Activated CD4-positive, CD25-positive, alpha-beta regulatory T cell treated with anti-CD3 and anti-CD28 coated beads, Interleukin-2, amount 50 U/mL, for 24 hours (primary cell): ENCODE measurements at places on chromosomes 1 and 21.

- ATAC-seq: no peak
Observed at GRCh38 chr1:23209770-23210169, 7.5 kb downstream of the HTR1D start.

DNA sequence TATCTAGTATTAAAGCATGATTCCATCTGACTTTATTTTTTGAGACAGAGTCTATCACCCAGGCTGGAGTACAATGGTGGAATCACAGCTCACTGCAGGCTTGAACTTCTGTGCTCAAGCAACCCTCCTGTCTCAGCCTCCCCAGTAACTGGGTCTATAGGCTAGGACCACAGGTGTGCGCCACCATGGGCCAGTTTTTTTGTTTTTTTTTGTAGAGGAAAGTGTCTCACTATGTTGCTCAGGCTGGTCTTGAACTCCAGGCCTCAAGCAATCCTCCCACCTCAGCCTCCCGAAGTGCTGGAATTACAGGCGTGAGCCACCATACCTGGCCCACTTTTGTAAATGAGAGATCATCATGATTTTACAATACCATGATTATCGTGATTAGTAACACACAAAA lies 9.2 kb downstream of the PPP1R15B start:
- ATAC-seq: no peak

- ATAC-seq: peak; percentile 15
Observed at GRCh38 chr1:1058921-1059493, 15.1 kb downstream of the RNF223 start.

GRCh38 chr1:109892561-109893368 lies 17.9 kb upstream of the CSF1 start:
- no peak for ATAC-seq

- ATAC-seq: no peak
Observed at GRCh38 chr1:52503706-52504105, 49.2 kb downstream of the TUT4 start.

- ATAC-seq: no peak
Observed at GRCh38 chr1:208748387-208749165, 504.4 kb upstream of the PLXNA2 start.

DNA sequence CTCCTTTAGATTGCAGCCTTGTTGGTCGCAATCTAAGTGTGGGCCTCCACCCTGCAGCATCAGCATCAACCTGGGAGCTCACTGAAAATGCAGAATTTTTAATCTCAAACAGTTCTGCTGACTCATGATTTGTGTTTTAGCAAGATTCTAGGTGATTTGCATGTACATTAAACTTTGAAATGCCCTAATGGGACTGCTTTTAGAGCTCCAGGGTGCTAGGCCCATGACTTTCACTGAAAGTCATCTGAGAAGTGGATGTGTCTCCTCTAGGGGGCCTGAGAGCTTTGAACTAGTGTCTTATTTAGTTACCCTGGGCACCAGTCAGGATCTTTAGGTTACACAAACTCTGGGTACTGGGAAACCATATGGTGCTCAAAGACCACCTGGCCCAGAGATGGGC lies 9.0 kb downstream of the TRIM67 start:
- ATAC-seq: no peak

- ATAC-seq: no peak
Observed at GRCh38 chr1:54274881-54275280, 74.9 kb downstream of the MRPL37 start.

GRCh38 chr1:169081503-169082123 lies 24.9 kb upstream of the ATP1B1 start:
- no peak for ATAC-seq

DNA sequence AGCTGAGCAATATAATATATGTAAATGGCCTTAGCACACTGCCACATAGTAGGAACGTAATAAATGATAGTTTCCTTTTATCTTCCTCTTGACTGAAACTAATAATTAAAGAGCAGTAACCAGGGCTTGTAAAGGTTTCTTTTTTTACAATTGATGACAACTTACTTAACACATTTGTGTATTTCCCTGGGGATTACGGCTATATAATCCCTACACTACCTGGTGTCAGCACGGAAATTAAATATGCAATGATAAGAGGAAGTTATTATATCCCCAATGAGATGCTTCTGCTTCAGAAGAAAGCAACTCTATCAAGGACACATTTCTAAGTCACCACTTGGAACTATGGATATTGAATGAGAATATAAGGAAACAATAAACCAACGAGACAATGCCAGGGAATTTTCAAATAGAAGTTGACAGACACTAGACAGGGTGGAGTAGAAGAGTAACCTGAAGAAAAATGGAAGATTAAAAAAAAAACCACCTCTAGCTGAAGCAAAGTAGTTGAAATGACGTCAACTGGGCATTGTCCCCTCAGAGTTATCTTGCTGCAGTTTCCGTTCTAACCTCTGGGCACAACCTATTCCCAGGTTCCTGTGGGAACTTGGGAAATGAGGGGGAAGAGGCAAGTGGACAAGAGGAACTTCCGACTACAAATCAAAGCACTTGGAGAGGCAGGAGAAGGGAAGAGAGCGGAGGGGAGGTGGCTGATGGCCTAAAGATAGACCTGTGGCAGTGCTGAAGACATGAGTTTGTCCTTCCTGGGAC lies 66.5 kb downstream of the PLPP3 start:
- ATAC-seq: no peak

DNA sequence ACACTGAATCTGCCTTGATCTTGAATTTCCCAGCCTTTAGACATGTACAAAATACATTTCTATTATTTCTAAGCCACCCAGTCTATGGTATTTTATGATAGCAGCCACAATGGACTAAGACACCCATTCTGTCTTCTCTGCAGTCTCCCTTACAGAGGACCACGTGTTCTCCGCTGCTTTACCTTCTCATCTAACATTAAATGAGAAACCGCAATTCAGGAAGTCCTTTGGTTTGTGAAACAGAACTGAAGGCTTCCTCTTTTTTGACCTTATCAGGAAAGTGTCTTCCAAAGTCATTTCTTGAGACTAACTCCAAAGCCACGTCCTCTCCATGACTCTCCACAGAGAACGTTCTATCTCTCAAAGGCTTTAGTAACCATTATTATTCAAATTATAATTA lies 560.1 kb downstream of the OMA1 start:
- ATAC-seq: no peak

- no peak for ATAC-seq
Observed at GRCh38 chr1:240806200-240806745, 194.3 kb upstream of the GREM2 start.

DNA sequence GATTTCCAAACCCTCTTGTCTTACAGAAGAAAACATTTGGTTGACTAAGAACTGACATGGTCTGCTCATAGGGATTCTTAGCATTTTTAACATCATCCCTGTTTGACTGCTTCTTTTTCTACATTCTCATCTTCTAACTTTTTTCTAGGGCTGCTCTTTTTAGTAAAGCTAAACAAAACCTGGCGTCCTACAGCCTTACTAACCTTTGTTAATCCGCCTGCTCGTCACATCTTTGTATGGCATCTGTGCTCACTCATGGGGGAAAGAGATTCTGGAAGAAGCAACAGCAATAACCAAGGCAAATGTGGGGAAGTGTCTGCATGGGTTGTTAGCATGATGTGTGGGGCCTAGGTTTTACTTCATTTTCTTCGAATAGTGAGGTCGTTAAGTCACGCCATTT lies 92.0 kb downstream of the KIF1B start:
- no peak for ATAC-seq

- no peak for ATAC-seq
Observed at GRCh38 chr1:231872461-231872910, 245.9 kb downstream of the DISC1 start.

DNA sequence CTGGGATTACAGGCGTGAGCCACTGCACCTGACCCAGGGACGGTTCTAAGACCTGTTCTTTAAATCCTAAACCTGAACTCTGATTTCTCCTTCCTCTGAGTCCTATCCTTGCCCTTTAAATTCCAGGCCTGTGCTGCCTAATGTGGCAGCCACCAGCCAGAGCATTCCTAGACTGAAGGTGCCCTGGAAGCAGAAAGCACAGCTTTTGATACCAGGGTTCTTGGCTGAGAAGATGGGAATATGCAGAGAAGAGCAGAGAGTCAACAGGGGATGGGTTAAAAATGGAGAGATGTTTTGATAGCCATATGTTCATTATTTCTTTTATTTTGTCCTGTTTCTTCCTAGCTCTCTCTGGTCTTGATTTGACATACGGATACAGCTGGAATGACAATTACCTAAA lies 49.7 kb downstream of the RYR2 start:
- no peak for ATAC-seq

DNA sequence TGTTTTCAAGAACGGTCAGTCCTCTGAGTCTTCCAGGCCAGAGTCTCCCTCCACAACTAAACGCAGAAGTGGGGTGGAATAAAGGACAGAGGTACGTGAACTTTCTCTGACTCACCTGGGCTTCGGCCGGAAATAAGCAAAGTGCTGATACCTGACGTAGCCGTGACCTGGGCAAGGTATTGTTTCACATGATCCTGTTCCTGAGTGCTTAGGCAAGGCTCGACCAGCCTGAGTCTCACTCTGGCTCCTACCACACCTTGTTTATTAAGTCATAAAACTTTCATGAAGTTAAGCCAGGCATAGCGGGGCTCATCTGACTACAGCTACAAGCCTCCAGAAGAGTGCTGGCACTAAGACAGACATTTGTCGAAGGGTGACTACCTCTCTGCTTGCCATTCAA lies 327.5 kb downstream of the SETD4 start:
- ATAC-seq: no peak

GRCh38 chr1:96481409-96481808 lies 240.2 kb upstream of the PTBP2 start:
- no peak for ATAC-seq

DNA sequence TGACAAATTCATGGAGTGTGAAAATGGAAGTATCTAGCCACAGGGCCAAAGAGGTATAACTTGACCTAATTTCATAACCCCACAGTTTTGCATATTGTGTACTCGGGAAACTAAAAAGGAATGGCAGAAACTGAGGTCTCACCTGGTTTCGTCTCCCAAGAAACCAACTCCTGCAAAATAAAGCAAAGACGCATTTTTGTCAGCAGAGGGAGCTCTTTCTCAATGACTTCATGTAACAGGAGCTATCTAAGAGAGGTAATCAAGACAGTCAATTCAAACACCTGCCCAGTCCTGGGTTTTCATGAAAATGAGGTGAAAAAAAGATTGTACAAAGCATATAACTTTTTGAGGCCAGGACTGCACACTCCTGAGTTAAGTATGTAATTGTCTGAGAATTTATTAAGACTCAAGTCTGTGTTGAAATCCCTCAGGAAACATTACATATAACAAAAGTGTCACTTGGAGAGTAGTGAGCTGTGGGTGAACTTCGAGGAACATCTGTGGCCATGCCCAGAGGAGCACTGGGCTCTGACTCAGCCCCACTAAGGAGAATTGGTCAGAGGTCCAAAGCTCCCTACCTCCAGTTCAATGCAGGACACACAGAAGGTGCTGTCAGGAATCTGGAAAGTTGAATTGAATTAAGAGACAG lies 17.6 kb downstream of the FCRL4 start:
- ATAC-seq: no peak

- no peak for ATAC-seq
Observed at GRCh38 chr1:231217056-231217455, 24.0 kb upstream of the GNPAT start.

GRCh38 chr1:153776352-153776751 lies 1.1 kb downstream of the SLC27A3 start:
- ATAC-seq: no peak
